ENCODE measurements at places on chromosomes 4 and X. TPM values are rescaled to one million over a fixed set of nuclear protein-coding genes. Genes with fewer than 3 reads are reported as not detected.

- peak; percentile 50 for DNase-seq
These were observed 70.6 kb downstream of the ARFIP1 start for GRCh38 chr4:152850377-152850776.

DNA sequence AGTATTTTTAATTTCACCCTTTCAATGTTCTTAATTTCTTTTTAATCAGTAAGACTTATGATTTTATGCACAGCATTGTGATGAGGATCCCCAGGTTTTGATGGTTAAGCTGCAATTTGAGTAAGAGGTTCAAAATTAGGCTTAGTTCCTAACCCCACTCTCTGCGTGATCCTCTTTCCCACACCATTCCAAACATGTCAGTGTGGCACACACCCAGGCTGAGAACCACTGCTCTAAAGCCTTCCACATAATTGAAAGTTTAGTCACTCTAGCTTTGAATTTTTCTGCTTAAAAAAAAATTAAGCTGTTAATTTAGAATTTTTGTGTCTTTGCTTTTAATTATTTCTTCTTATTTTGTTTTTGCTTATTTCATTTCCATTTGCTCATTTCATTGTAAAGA, 68.8 kb upstream of the SLC7A11 start:
- no peak for DNase-seq

- DNase-seq: no peak
These were observed 133.0 kb downstream of the SNCA start for GRCh38 chr4:89703829-89704590.

DNA sequence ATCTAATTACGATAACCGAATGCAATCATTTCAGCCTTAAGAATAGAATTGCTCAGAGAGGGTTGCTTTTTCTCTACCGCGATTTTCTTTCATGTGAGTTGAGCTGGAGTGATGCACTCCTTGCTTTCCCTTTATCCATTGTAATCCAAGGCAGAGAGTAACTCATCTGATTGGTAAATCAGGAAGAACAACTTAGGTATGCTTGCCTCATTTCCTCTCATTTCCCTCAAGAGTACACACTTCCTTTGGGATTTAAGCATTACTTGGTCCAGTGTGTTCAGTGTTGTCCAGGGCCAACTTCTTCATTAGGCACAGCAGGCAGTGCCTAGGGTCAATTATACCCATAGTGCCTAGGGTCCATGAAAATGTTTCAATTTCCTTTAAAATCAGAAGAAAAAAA, 15.7 kb upstream of the N4BP2 start:
- no peak for DNase-seq

The CTAG2 gene
- 30.3 TPM for total RNA-seq

All from activated CD8-positive, alpha-beta memory T cell treated with anti-CD3 and anti-CD28 coated beads, Interleukin-2, amount 10 ng/mL, durations not matched to agents 7 days and 5 days (primary cell).